ENCODE measurements at places on chromosomes 1 and 21. TPM values are rescaled to one million over a fixed set of nuclear protein-coding genes. Genes with fewer than 3 reads are reported as not detected.

DNA sequence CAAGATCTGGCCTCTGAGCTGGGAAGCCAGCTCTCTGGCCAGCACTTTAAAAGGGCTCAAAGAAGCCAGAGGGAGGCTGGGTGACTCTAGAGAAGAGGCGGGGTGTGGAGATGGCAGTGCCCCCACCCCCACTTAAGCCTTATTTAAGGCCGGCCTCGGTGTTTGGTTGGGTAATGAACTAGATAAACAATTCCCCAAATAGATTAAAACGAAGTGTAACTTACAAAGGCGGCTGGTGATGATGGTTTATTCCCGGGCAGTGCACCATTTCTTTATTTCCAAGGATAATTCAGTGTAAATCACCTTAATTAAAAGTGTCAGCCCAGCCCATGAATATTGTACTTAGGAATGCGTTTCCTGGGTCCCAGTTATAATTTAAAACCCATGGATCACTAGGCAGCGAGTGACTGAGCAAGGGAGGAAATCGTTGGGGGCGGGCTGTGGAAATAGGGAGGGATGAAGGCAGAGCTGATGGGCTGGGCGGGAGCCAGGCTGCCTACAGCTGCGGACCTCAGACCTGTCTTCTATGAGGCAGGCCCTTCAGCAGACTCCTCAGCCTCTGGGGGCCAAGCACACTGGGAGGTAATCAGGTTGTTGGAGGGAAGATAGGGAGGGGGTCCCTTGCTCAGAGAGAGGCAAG is 54.9 kb downstream of the TMEM53 start:
- DNase-seq, result peak; percentile 92

DNA sequence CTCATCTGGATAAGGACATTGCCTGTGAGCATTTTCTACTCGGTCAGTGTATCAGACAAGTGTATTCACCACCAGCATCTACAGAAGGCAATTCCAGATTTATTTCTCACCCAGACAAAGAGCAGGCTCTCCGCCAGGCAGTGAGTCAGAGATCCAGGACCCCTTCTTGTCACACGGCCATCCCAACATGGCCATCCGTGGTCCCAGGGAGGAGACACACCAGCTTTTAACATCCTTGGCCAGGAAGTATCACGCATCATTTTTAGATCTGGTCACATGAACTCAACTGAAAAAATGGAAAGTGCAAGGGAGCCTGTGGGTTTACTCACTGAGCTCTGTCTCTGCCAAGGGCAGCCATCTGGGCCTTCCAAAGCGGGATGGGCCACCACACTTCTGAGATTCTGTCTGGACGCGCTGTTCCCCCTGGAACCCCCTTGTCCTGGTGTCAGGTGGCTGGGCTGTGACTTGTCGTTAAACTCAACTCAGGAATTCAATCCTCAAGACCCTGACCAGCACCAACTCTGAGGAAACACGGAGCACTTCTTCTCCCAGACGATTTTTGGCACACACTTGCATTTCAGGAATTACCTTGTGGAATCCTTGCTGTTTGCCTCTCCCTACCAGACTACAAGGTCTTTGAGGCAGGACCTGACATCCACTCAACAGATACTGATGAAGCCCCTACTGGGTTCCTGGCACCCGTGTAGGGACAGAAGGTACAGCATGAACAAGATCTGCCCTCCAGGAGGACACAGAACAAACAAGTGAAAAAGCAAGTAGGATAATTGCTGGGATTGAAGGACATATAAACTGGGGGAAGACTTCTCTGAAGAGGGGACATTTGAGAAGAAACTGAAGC is 21.6 kb upstream of the CCSAP start:
- no peak for DNase-seq

GRCh38 chr1:206716870-206717673 is 32.4 kb downstream of the MAPKAPK2 start:
- DNase-seq, result no peak

GRCh38 chr1:162217706-162218105 is 148.2 kb downstream of the NOS1AP start:
- DNase-seq, result no peak

Gene INAVA
- polyA plus RNA-seq, result 22.1 TPM

Measured in kidney (tissue), 22 donors.